ENCODE measurements at places on chromosomes 7 and 10.

DNA sequence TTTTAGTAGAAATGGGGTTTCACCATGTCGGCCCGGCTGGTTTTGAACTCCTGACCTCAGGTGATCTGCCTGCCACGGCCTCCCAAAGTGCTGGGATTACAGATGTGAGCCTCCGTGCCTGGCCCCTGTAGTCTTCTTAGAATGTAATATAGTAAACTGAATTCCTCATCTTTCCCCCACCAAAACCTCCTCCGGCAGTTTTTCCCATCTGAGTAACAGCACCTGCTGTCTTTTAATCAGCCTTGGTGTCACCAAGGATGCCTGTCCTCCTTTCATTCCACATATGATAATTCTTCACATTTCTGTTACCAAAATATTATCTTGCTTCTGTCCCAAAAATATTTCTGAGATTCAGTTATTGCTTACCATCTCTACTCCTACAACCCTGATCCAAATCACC is 80.2 kb downstream of the ZEB1 start:
- no peak for DNase-seq

DNA sequence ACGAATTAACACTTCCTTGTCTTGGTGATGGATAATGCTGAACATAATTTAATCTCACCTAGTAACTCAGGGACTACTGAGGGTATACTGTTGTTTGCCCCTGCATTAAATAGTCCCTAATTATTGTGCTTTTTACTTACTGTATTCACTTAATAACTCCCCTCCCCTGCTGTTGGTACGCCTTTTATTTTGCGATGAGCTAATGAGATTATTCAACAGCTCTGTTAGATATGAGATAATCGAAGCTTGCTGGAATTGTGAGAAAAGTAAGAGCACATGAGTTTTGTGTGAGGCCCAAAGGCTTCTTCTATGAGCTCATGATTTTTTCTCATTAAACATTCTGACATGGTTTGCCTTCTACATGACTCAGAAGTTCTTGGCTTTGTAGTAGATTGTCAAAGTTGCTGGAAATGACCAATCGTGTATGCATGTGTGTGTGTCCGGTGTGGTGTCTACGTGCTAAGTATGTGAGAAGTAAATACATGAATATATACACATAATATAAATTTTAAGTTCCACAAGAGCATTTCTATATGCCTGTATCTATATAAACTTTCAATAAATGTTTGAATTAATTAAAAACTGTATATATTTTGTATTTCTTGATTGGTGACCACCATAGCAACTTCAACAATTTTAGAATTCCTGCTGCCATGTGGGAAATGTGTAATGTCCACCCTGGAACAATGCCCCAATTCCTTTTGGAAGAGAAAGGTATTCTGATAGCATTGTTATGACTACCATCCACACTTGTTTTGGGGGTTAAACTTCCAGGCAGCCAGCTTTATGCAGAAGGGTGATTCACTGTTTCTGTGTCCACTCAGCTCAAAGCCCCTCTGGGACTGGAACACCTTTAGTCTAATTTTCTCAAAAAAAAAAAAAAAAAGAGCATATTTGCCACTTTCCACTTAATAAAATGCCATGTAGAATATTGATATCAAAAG is 106.2 kb downstream of the SAMD9 start:
- no peak for DNase-seq

GRCh38 chr10:79454259-79454658 is 8.8 kb upstream of the ZCCHC24 start:
- no peak for DNase-seq

DNA sequence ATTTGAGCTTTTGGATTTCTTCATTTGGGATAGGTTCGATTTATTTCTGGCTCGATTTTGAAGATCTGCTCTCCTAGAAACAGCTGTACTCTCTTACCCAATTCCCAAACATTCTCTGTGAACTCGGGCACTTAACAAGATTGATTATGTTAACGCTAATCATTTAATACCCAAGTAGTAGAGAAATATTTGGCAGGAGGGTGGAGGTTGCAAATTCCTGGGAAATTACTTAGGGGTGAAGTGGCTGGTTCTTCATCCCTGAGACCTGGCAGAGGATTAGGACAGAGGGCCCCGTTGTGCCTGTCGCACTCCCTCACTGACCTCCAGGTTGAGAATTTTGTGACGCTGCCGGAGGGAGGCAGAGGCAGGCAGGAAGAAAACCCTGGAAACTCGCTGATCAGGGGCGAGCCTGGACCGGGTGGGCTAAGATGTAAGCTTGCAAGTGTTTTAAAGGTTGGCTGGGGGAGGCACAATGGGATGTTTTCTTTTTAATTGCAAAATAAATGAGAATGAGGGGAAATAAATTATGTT is 182.6 kb downstream of the TCF7L2 start:
- DNase-seq = no peak

DNA sequence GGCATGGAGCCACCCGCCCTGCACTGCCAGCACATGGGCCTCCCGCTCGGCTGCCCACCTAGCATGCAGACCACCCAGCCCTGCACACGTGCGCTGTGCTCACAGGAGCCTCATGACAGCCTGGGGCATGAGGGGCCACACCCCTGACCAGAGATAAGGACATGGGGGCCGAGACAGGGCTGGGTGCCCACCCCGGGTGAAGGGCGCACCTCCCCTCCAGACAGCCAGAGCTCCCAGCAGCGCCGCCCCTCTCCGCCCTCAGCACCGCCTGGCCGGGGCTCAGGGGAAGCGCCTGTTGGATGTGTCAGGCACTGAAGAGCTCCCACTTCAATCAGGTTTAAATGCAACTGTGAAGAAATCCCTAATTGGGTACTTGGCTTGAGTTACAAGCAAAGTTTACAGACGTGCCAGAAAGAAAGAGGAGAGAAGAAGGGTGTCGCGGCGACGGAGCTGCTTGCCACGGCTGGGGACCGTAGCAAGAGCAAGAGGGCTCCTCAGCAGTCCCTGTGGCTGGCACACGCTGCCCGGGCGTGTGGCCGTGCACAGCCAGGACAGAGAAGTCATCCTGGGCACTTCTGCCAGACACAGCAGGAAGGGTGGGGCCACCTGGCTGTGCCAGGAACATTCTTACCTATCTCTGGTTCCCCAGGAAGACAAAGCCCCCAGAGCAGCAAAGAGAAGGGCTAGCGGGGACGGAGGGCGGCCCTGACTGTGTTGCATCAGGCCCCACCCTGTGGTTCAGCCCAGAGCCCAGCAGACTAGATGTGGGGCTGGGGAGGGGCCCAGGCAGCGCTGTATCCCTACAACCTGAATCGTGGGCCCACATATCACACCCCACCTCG is 247.4 kb downstream of the ELFN1 start:
- DNase-seq = no peak

GRCh38 chr10:5573319-5573950 is 48.7 kb downstream of the CALML3 start:
- DNase-seq = no peak

- no peak for DNase-seq
These were observed 139.4 kb downstream of the EPC1 start for GRCh38 chr10:32207544-32207943.

GRCh38 chr10:114180937-114181336 is 1.8 kb downstream of the TDRD1 start:
- no peak for DNase-seq

- no peak for DNase-seq
These were observed 38.1 kb upstream of the CCDC6 start for GRCh38 chr10:59944339-59944935.

DNA sequence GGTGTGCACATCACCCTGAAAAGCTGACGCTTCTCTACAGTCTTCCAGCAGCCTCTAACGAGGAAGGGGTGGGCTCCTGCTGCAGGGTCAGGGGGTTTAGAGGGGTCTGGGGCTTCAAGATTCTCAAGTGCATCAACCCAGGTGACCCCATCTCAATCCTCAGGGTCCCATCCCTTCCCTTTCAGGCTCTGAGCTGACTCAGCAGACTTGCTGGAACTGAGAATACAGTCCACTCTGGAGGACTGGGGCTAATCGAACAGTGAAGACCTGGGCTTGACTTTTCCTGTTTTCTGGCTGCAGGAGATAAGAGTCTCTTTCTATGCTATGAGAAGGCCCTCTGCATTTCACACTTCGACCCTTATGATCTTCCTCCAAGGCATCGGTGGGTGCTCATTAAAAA is 22.3 kb upstream of the NPTX2 start:
- no peak for DNase-seq

DNA sequence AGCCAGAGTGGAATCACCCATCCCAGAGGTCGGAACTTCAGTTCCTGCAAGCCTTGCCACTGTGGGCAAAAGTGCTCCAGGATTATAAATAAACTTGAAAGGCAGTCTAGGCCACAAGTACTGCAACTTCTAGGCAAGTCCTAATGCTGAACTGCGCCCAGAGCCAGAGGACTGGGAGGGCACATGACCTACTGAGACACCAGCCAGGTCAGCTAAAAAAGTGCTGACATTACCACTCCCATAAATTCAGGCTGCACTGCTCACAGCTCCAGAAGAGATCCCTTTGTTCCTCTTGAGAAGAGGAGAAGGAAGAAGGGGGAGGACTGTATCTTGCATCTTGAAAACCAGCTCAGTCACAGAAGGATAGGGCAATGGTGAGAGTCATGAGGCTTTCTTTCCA is 1084.1 kb upstream of the PHF14 start:
- no peak for DNase-seq

GRCh38 chr10:86411281-86411841 is 44.8 kb upstream of the GRID1 start:
- DNase-seq = no peak

GRCh38 chr7:22671177-22671879 is 55.7 kb upstream of the IL6 start:
- DNase-seq = no peak

GRCh38 chr10:96700374-96701099 is 19.8 kb downstream of the PIK3AP1 start:
- DNase-seq = no peak

DNA sequence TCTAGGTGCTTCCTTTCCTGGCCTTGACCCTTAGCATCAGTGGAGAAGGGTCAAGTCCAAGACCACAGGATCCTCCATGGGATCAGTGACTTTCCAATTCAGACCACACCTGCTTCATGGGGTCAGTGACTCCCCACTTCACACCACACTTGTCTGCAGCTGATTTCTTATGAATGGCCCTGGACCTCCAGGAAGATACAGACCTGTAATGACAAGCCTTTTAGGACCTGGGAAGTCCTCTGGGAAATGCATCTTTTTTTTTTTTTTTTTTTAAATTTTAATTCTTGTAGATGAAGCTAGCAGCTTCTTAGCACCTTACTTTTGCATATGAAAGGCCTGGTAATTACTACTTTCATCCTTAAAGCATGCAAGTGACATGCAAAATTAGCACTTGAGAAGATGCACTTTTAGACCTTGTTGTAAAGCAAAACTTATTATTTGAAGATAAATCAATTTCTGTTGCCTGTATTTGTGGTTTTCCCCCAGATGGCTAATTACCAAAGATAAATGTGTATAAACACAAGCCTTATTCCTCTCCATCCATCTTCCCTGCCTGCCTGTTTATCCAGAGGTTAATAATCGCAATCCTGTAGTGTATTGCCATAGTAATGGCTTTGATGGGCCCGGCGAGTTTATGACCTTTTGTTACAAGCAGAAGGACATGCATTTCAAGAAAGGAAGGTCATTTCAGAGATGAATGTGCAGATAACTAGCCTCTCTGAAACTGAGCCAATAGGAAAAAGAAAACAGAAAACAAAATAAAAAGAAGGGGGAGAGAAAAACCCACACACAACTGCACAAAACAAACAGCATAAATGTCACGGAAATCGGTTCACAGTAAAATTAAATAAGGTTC is 1018.7 kb downstream of the TYW1 start:
- DNase-seq = no peak

DNA sequence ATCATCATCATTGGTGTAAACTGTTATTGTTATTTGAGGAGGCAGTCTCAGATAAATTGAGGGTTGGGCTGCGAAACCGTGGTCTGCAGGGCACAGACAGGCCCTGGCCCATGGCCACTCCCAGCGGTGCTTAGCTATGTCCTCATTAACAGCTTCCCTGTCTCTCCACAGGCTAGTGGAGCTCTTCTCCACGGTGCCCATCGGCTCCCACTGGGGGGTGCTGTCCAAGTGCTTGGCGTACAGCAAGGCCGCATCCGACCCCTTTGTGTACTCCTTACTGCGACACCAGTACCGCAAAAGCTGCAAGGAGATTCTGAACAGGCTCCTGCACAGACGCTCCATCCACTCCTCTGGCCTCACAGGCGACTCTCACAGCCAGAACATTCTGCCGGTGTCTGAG is 21.6 kb downstream of the GPR26 start:
- DNase-seq = no peak

- no peak for DNase-seq
These were observed 30.1 kb downstream of the ENTPD1 start for GRCh38 chr10:95785942-95786669.

- no peak for DNase-seq
These were observed 175.8 kb upstream of the LYZL1 start for GRCh38 chr10:29112827-29113615.

DNA sequence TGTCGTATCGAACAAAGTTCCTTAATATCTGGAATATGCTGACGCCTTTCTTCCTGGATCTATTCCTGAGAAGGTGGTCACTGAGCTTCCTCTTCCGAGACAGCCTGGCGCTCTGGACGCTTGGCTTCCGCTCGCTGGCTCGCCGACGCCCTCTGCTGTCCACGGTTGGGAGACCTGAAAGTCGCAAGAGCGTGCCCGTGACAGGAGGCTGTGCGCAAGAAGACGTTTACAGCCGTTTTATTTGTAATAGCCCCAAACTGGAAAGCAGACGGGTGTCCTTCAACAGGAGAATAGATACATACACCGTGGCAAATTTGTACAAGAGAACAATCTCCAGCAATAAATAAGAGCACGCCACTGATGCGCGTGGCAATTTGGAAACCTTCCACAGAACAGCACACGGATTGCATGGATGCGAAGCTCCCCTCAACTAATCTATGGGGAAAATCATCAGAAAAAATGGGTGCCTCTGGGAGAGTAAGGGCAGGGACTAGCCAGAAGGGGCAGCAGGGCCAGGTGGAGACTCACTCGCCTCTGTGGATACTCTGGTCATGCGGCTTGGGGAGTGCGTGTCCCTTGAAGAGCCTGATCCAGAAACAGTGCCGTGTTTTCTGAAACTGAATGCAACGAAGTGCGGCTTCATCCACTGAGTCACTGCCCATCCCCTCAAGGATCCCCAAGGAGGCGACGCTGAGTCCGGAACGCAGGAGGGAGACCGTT is 41.5 kb upstream of the BNIP3 start:
- DNase-seq = peak; percentile 43

GRCh38 chr10:77229704-77230103 is 407.9 kb downstream of the KCNMA1 start:
- DNase-seq = no peak

GRCh38 chr10:36515319-36515718 is 610.1 kb upstream of the ANKRD30A start:
- no peak for DNase-seq

DNA sequence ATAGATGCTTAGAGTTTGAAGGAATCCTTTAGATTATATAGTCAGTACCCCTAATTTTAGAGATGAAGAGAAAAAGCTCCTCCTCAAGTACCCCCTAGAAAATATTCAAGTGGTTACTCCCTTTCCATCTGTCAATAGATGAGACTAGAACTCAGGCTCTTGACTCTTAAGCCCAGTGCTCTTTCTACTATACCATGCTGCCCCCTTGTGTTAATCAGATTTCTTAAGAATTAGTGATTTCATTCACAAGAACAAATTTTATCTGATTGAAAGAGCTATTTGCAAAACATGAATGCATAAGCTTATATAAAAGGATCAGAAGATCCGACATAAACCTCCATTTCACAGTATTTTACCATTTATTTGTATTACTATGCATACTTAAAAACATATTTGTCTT is 179.3 kb downstream of the TFEC start:
- DNase-seq = no peak

GRCh38 chr7:55537458-55537990 is 34.8 kb downstream of the VOPP1 start:
- DNase-seq = no peak

Measured in stimulated activated CD8-positive, alpha-beta memory T cell treated with anti-CD3 and anti-CD28 coated beads, Interleukin-12 subunit alpha, Interleukin-12 subunit beta, amount 100 ng/mL, for 4 hours (primary cell).